Activated CD4-positive, alpha-beta memory T cell treated with anti-CD3 and anti-CD28 coated beads, Interleukin-2, amount 10 ng/mL, durations not matched to agents 7 days and 5 days (primary cell): ENCODE measurements at places on chromosomes 12 and 14. TPM values are rescaled to one million over a fixed set of nuclear protein-coding genes. Genes with fewer than 3 reads are reported as not detected.
A peak's percentile ranks its signal among the peaks of the same experiment; 100 is the strongest.

- H3K27me3 ChIP-seq = peaks cover 15% of the 10 kb centered on the region
- DNase-seq = no peak
- no peak overlapping the region for H3K27ac ChIP-seq
- peaks cover 1% of the 10 kb centered on the region for H3K4me1 ChIP-seq
Measured at GRCh38 chr12:123900871-123901376, 71.7 kb downstream of the CCDC92 start.

DNA sequence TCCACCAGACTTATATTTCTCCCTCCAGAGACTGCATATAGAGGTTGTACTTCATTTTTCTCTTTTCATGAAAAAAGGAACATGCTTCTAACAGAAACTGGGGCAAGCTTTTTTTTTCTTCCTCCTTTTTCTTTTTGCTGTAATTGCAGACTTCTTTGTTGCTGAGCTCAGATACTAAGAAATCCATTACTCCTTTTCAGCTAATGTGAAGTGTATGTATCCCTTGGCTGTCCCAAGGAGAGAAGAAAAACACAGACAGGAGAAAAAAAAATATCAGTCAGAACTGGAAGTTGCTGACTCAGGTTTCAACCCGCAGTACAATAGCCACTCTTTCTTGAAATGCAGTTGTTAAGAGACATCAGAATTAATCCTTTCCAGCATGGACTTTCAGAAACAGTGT, 1248.4 kb downstream of the LRFN5 start:
- DNase-seq = no peak
- H3K4me3 ChIP-seq = no peak overlapping the region
- H3K4me1 ChIP-seq = no peaks in the 10 kb centered on the region

Gene KRT6C
- not detected for total RNA-seq

Gene NTF3
- not detected for total RNA-seq

Gene PROX2
- total RNA-seq = not detected

Gene TMEM132D
- not detected for total RNA-seq

DNA sequence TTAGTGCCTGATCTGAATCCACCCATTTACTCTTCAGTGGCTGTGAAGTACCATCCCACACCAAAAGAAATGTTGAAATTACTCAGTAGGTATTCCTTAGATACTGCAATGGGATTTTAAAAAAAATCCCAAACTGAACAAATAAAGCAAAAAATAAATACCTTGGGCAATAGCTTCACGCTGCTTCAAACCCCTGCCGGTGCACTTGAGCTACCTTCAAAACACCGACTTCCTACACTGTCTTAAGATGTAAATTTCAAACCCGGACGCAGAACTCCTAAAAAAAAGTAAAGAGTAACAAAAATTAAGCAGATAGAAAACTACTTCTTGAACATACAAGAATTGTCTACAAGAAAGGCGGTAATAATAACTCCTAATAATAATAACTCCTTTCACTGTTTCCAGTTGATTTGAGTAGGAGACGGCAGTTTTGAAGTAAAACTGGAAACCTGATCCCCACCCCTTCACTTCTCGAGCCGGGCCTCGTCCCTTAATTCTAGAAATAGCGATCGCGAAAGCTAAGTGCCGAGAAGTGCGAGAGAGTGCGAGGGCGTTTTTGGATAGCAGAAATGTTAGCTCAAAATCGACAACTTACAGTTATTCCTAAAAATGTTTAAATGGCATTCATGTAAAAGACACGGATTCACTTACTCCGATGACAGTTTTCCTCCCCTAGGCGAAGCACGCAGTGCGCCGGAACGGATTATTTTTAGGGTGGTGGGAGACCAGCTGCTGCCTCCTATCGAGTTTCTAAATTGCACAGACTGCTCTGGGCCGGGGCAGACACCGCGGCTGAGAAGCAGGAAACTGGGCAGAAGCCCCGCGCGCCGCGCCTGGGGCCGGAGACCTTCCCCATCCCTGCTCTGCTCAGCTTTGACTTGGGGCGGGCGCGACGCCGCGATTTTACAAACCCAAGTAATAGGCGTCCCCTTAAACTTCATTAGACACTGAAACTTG, at the start of gene ABCC9:
Gene ABCC9 (minus strand): TSS at position 878 of the 957 bp plus-strand sequence. CDS start 4,752 bp downstream, outside the sequence.
- DNase-seq = no peak
- H3K36me3 ChIP-seq = peaks cover 2% of the 10 kb centered on the region
- peak within 1 kb of the TSS; percentile 4 for H3K4me3 ChIP-seq

DNA sequence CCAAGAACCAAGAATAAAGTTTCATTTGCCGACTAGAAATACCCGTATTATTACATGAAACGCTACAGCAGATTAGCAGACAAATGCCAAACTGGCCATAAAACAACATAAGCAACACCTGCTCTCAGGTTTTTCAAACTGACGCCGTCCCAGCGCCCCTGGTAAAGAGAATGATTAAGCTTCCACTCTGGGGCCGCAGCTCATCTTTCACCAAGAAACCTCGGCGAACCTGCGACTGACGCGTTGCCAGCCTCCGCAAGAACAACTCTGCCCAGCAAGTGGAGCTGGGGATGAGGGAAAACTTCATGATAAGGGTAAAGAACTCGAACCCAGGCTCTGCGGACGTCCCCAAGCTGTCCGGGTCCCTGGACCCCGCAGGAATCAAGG, 530 bp downstream of the ARL1 start:
- H3K4me3 ChIP-seq = peak overlapping the region; percentile 99
- peaks cover 29% of the 10 kb centered on the region for H3K4me1 ChIP-seq
- peak overlapping the region; percentile 84 for H3K27ac ChIP-seq
- peaks cover 2% of the 10 kb centered on the region for H3K27me3 ChIP-seq
- H3K36me3 ChIP-seq = peaks cover 2% of the 10 kb centered on the region

Gene TBC1D30
- not detected for total RNA-seq

GRCh38 chr14:69671365-69672030, 60.1 kb downstream of the SUSD6 start:
- H3K36me3 ChIP-seq = peaks cover 49% of the 10 kb centered on the region
- H3K4me1 ChIP-seq = peaks cover 94% of the 10 kb centered on the region
- H3K27ac ChIP-seq = peak overlapping the region; percentile 69

- peaks cover 91% of the 10 kb centered on the region for H3K27me3 ChIP-seq
- H3K4me1 ChIP-seq = peaks cover 59% of the 10 kb centered on the region
- peak; percentile 79 for DNase-seq
- H3K27ac ChIP-seq = no peak overlapping the region
- H3K36me3 ChIP-seq = peaks cover 5% of the 10 kb centered on the region
- H3K4me3 ChIP-seq = peak overlapping the region; percentile 45
Measured at GRCh38 chr12:48977290-48978281, 536 bp upstream of the WNT1 start.

Gene COX14
- 55.3 TPM for total RNA-seq

- no peak overlapping the region for H3K4me3 ChIP-seq
- no peak for DNase-seq
- peak overlapping the region; percentile 38 for H3K27ac ChIP-seq
Measured at GRCh38 chr12:14403711-14404196, 38.3 kb downstream of the ATF7IP start.

Gene LHX5
- total RNA-seq = not detected

DNA sequence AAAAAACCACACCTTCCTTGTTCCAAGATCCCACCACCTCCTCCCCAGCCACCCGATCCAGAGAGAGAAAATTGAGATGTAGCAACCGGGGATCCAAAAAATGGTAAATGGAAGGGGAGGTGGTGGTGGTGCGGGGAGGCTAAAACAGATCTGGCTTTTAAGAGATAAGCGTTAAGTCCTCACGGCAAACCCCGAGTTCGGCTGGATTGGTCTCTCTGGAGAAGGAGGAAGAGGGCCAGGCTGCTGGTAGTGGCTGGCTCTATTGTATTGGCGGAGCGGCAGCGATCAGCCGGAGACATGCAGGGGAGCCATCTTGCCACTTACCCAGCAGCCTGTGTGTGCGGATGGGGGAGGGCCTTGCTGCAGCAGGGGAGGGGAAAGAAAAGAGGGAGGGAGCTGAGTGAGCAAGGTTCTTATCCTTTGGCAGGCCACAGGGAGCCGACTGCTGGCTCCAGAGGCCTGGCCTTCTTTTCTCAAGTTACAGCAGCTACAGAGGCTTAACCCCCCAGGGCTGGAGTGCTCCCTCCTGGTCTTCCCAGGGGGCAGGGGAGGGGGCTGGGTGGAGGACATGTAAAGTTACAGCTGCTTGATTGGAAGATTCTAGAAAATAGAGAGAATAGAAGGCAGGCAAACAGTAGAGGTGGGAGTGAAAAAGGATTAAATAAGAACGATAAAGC, 14.1 kb upstream of the CDH24 start:
- H3K36me3 ChIP-seq = peaks cover 59% of the 10 kb centered on the region
- H3K27me3 ChIP-seq = no peaks in the 10 kb centered on the region
- peak overlapping the region; percentile 97 for H3K4me3 ChIP-seq
- peak; percentile 85 for DNase-seq

GRCh38 chr12:92064422-92064821, 81.2 kb downstream of the BTG1 start:
- H3K36me3 ChIP-seq = peaks cover 7% of the 10 kb centered on the region
- peaks cover 20% of the 10 kb centered on the region for H3K4me1 ChIP-seq
- no peaks in the 10 kb centered on the region for H3K27me3 ChIP-seq
- no peak for DNase-seq
- no peak overlapping the region for H3K27ac ChIP-seq

GRCh38 chr14:69693145-69693544, 73.8 kb upstream of the SRSF5 start:
- DNase-seq = no peak
- peaks cover 70% of the 10 kb centered on the region for H3K4me1 ChIP-seq
- H3K36me3 ChIP-seq = peaks cover 47% of the 10 kb centered on the region

Gene P2RX7
- 47.0 TPM for total RNA-seq

Gene RIC8B
- total RNA-seq = 9.1 TPM

Gene LMNTD1
- total RNA-seq = not detected

Gene RNF10
- 225 TPM for total RNA-seq

- DNase-seq = no peak
- H3K27ac ChIP-seq = no peak overlapping the region
- H3K4me3 ChIP-seq = no peak overlapping the region
- no peaks in the 10 kb centered on the region for H3K27me3 ChIP-seq
Measured at GRCh38 chr14:73188501-73188911, 48.8 kb upstream of the PAPLN start.

GRCh38 chr12:26224657-26225056, 29.3 kb downstream of the SSPN start:
- no peak for DNase-seq
- no peaks in the 10 kb centered on the region for H3K36me3 ChIP-seq
- H3K27ac ChIP-seq = no peak overlapping the region
- no peaks in the 10 kb centered on the region for H3K4me1 ChIP-seq
- no peak overlapping the region for H3K4me3 ChIP-seq

GRCh38 chr12:114164351-114164750, 198.2 kb upstream of the RBM19 start:
- no peaks in the 10 kb centered on the region for H3K27me3 ChIP-seq
- no peak overlapping the region for H3K27ac ChIP-seq
- H3K4me1 ChIP-seq = no peaks in the 10 kb centered on the region
- no peak for DNase-seq
- no peaks in the 10 kb centered on the region for H3K36me3 ChIP-seq
- no peak overlapping the region for H3K4me3 ChIP-seq

DNA sequence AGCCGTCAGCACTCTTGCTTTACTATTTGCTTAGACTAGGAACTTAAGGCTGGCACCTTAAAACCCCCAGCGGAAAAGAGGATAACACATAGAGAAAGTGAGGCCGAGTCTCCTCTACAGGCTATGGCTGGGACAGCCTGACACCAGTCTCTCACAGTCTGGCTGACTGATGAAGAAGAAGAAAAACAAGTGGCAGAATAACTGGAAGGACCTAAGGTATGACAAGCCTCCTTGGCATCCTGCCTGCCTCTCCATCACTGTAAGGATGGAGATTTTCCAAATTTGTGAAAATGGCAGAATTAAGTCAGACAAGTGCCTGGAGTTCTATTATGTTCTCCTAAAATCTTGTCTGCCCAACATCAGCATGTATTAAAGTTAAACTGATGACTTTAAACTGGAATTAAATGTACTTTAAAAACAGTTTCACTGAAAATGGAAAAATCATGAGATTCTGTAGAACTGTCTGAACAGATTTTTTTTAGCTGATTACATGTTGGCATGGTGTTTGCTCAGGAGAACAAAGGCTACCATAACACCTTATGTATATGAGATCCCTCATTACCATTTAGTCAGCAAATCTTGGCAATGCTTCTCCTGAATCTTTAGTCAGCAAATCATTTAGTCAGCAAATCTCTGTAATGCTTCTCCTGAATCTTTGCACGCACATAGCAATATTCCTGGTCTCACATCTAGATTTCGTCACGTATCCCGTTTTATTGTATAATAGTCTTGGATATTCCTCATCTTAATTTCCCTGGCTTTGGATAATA, 140.3 kb upstream of the AEBP2 start:
- no peaks in the 10 kb centered on the region for H3K27me3 ChIP-seq
- no peak overlapping the region for H3K27ac ChIP-seq
- DNase-seq = no peak

Gene CCDC77
- 11.6 TPM for total RNA-seq

GRCh38 chr14:31232081-31232480, 24.5 kb upstream of the HECTD1 start:
- no peak overlapping the region for H3K27ac ChIP-seq
- H3K4me1 ChIP-seq = no peaks in the 10 kb centered on the region
- H3K36me3 ChIP-seq = no peaks in the 10 kb centered on the region
- no peak overlapping the region for H3K4me3 ChIP-seq
- no peak for DNase-seq

Gene KRT74
- not detected for total RNA-seq
